ENCODE measurements at places on chromosomes 3 and 15.

- no peak for DNase-seq
Measured at GRCh38 chr3:194080913-194081800, 54.8 kb upstream of the HES1 start.

GRCh38 chr3:42682301-42683070 lies 2.9 kb upstream of the KLHL40 start:
- DNase-seq = no peak

DNA sequence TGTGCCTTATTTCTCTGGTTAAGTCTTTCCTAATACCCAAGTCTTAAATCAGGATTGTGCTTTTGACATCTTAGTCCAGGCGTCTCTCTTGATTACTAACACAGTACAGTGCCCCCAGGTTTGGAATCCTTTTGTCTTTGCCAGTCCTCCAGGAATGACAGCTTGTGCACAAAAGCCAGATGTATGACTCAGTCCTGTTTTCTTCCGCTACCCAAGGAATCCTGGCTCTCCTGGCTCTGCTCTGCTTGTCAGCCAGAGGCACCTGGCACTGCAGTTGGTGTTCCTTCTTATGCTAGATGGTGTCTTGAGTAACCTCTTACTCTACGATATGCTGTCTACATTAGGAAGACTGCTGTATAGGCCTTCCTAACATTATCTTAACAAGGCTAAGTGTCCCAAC lies 728.2 kb upstream of the NECTIN3 start:
- DNase-seq = no peak

DNA sequence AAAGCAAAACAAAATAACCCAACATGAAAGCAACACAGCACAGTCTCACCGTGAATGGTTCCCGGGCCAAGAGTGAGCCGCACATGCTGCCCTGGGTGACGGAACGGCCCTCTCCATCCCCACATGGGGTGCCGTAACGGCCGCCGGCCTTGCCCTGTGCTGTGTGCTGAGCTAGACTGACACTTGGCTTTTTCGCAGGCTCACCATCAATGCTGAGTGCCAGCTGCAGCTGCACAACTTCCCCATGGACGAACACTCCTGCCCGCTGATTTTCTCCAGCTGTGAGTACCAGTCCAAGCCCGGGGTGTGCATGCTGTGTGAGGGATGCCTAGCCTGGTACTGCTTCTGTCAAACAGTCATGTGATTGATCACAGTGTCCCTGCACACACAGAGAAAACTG lies 357.6 kb downstream of the GABRG3 start:
- no peak for DNase-seq

GRCh38 chr3:484341-484740 lies 287.8 kb downstream of the CHL1 start:
- no peak for DNase-seq

DNA sequence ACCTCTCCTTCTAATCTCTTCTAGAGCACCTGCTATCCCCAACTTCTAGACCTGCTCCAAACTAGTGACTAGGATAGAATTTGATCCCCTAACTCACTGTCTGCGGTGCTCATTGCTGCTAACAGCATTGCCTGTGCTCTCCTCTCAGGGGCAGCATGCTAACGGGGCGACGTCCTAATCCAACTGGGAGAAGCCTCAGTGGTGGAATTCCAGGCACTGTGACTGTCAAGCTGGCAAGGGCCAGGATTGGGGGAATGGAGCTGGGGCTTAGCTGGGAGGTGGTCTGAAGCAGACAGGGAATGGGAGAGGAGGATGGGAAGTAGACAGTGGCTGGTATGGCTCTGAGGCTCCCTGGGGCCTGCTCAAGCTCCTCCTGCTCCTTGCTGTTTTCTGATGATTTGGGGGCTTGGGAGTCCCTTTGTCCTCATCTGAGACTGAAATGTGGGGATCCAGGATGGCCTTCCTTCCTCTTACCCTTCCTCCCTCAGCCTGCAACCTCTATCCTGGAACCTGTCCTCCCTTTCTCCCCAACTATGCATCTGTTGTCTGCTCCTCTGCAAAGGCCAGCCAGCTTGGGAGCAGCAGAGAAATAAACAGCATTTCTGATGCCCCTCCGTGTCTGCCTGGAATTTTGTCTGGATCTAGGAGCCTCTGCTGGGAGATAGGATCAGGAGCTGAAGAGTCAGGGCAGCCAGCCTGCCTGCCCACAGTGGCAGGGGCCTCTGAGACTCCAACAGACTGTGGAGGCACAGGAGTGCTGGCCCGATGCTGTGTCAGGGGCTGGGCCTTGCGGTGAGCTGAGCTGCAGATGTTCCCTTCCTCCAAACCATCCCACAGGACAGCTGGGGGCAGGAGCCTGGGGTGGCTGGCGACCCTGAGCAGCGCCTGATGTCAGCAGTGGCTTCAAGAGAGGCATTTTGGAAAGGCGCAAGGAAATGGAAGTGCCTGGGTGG lies 3.0 kb downstream of the ISLR start:
- DNase-seq = no peak

DNA sequence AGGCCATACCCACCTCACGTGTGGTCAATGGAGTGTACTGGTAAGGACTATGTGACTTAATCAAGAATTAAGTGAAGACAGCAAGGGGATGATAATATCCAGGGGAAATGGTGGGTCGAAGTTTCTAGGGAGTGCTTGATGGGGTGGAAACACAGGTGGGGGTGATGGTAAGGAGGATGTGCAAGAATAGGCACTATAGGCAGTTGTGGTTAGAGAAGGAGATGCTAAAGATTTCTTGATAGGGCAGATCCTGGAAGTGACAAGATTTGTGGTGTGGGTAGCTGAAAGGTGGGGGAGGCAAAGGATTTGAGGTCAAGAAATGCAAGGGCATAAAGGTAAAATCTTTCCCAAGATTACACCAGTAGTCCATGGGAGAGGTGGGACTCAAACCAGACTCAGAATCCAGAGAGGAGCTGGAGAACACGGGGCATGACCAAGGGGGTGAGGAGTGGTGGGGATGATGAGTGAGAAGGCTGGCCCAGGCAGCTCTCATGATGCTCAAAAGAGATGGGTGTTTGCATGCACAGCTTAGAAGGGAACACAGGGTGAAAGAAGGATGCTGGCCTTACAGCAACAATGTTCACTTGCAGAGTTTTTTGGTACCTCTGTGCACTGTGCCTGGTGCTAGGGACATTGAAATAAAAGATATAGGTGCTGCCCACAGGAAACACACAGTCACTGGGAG lies 78.4 kb downstream of the CCR1 start:
- no peak for DNase-seq

DNA sequence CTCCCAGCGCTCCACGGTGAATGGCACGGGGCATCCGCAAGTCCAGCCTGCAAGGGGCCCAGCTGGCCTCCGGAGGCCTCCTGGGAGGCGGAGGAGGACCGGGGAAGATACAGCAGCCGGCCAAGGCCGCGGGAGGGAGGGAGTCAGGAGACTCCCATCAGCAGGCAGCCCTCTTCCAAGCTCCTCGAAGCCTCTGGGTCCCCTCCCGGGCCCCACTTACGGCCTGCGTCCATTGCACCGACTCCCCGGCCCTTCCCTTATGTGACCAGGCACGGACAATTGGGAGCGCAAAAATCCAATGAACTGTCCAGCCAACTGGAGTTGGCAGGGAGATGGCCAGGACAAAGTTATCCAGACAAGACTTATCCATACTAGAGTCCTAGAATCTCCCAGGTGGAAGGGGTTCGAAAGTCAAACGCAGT lies 668 bp downstream of the MFGE8 start:
- no peak for DNase-seq

- DNase-seq = no peak
Measured at GRCh38 chr3:58250093-58250707, 12.6 kb downstream of the ABHD6 start.

DNA sequence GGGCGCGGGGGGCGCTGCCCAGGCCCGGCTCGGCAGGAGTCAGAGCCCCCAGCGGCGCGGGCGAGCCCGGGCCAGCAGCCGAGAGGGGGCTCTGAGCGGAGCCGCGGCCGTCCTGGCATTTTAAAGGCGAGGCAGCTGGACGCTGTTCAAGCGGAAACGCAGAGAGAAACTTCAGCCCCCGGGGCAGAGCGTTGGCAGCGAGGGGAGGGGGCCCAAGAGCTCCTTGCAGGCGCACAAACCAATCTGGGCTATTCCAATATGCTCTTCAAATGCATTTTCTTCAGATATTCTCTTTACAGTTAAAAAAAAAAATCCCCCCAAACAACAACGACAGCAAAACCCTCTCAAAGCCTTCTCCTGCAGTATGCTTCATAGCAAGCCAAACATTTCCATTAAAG lies at the start of gene CTXND1:
CTXND1 (minus strand) TSS at position 93 of the 398 bp plus-strand sequence. CDS start 50,264 bp downstream, outside the sequence.
- no peak for DNase-seq

Data from stimulated activated CD8-positive, alpha-beta memory T cell treated with anti-CD3 and anti-CD28 coated beads, Interleukin-7, amount 100 ng/mL, for 1 hour (primary cell).